ENCODE measurements at places on chromosomes 7 and 10.
A peak's percentile ranks its signal among the peaks of the same experiment; 100 is the strongest.

GRCh38 chr10:30853066-30853465, 178.6 kb downstream of the ZNF438 start:
- no peak for DNase-seq

DNA sequence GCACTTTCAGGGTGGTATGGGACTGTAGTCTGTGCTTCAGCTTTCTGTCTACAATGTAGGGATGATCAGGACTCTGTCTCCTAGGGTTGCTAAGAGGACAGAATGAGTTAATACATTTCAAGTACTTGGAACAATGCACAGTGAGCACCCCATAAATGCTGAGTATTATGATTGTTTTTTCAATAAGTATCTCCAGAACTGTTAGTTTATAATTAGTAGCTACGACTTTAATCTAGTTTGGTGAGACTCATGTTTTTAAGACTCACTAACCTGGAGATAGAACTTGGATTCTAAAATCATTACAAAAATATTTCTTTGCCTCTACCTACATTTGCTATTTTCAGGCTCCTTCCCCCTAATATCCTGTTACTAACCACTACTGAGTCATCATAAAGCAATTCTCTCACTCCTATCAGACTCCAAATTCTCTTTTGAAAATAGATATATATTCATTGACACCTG, 95.3 kb downstream of the CPED1 start:
- no peak for DNase-seq

GRCh38 chr7:2658941-2659340, 27.2 kb downstream of the TTYH3 start:
- no peak for DNase-seq

- DNase-seq = no peak
Observed at GRCh38 chr7:876972-877311, 588 bp downstream of the GET4 start.

- DNase-seq = no peak
Observed at GRCh38 chr7:64889686-64890162, 13.3 kb upstream of the ZNF273 start.

DNA sequence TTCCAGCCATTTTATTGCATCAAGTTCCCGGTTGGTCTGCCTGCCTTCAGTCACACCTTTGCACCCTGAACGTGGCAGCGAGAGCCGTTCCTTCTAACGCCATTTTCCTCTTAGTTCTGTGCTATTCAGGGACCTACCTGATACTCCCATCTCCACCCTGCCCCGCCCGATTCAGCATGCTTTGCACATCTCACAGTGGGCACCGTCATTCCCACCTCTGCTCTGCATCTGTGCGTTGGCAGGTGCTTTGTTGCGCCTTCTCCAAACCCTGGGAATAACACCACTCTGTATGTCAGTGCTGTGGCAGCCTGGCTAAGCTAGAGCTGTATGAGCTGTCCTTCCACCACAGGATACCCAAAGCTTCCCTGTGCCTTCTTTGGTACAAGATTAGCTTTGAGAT, 96.8 kb downstream of the ACTR3B start:
- no peak for DNase-seq

DNA sequence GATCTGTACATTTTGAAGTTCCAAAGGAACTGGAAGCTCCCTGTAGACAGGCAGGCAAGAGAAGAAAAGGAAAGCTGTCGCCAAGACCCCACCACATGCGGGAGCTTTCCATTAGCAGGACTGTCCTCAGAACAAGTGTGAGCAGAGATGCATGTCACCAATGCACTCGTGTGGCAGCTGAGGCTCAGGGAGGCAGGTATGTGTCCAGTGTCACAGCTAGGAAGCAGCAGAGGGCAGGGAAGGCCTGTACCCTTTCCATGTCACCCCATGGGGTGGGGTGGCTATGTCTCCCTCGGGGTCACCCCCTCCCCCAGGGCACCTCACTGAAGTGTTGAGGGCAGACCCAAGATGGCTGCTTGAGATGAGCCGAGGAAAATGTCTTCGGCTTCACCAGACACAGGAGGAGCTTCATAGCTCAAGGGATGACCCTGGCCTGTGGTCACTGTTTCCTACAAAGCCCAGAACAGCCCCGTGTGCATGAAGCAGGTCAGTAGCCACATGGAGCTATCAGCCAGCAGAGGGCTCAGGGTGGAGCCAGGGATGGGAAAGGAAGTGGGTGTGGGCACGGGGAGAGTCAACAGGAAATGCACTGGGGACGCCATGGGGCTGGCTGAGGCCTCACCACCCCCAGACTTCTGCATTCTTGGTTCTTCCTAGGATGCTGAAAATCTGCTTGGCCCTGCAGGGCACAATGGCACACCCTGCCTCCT, 96.6 kb downstream of the FAM53B start:
- peak; percentile 46 for DNase-seq

GRCh38 chr10:30454744-30455510, 20.9 kb downstream of the MAP3K8 start:
- DNase-seq = no peak

Measured in activated T-helper 1 cell treated with anti-CD3 and anti-CD28 coated beads, Interleukin-2, amount 50 U/mL, for 16 hours (primary cell).